ENCODE measurements at places on chromosomes 1 and 21.

- no peak for DNase-seq
Measured at GRCh38 chr1:94831641-94832040, 11.5 kb downstream of the SLC44A3 start.

DNA sequence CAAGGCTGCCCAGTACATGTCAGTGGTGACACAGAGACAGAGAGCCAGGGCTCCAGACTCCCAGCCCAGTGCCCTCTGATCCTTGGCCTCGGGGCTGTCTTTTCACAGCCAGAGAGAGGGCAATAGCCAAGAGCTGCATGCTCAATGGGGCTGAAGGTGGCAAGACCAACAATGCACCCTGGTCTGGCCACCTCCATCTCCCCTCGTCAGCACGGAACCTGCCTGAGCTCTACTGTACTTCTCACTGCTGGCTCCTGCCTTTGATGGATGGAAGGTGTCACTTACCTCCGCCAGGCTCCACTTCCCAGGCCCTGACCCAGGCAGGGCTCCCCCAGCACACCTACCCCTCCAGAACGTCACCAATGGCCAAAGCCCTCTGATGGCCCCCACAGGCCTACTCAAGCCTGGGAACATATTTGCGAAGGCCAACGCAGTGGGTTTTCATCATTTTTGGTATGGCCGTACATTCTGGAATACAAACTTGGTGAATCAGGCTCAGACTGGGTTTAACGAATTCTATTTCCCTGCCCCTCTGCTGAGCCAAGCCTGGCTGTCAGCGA lies 88.1 kb downstream of the DMRTB1 start:
- no peak for DNase-seq

DNA sequence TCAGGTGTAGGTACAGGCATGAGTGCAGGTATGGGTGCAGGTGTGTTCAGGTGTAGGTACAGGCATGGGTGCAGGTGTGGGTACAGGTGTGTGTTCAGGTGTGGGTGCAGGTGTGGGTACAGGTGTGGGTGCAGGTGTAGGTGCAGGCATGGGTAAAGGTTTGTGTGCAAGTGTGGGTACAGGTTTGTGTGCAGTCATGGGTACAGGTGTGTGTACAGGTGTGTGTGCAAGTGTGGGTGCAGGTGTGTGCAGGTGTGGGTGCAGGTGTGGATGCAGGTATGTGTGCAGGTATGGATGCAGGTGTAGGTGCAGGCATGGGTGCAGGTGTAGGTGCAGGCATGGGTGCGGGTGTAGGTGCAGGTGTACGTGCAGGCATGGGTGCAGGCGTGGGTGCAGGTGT lies 79.4 kb upstream of the ACTL8 start:
- DNase-seq = no peak

DNA sequence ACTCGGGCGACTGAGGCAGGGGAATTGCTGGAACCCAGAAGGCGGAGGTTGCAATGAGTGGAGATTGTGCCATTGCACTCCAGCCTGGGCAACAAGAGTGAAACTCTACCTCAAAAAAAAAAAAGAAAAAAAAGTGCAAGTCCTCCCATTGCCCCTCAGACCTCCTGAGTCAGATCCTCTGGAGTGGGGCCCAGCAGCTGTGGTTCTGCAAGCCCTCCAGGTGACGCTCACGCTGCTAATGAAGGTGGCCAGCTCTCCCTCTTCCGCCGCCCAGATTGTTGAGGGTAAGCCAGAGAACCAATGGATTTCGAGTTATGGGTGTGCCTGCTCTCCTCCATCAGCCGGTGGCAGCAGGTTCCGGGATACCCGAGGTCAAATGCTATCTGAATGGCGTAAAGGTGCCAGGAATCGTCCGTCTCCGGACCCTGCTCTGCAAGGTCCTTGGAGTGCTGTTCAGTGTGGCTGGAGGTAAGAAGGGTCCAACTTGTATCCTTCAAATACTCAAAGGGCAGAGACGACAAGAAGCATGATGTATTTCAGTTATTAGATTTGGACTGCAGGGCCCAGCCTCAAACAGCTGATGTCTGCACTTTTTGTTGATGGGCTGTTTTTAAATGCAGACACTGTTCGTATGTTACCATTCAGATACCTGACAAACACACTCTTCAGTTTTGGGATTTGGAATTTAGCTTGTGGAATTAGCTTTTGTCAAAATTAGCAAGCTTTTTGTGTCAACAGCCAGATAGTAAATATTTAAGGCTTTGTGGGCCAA lies 17.6 kb downstream of the CLCN6 start:
- no peak for DNase-seq

DNA sequence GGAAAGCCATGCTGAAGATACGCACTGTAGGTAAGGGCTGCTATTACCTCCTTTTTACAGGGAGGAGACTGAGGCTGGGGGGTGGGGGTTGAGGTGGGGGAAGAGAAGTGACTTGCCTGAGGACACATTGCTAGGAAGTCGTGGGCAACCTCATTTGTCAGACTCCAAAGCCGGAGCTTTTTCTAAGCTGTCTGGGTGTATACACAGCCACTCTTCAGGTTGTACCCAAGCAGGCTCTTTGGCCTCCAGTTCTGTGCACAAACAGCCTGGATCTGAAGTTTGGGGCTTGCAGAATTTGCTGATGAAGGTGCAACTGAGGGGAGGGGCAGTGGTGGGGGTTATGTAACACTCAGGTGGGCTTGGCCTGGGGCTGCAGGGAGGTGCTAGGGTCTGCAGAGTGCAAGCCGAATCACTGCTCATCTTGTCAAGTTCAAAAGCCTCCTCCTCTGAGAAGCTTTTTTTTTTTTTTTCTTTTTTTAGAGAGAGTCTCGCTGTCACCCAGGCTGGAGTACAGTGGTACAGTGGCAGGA lies 16.9 kb downstream of the TINAGL1 start:
- no peak for DNase-seq

- no peak for DNase-seq
Measured at GRCh38 chr21:34073749-34074282, 438 bp downstream of the MRPS6 start.

DNA sequence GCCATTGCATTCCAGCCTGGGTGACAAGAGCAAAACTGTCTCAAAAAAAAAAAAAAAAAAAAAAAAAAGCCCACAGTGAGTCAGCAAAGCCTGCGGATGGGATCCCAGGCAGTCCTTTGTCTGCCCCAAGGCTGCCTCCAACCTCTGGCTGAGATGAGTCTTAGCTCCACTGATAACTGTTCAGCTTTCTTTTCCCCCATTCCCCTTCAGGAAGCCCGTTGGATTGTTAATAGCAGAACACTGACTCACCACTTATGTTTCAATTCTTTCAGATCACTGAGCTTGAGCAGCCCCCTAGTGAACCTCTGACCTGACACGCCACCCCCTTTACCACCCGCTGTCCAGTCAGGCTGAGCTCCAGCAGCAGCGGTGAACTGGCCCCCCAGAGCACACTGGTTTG lies 57.5 kb downstream of the ERG start:
- DNase-seq = no peak

DNA sequence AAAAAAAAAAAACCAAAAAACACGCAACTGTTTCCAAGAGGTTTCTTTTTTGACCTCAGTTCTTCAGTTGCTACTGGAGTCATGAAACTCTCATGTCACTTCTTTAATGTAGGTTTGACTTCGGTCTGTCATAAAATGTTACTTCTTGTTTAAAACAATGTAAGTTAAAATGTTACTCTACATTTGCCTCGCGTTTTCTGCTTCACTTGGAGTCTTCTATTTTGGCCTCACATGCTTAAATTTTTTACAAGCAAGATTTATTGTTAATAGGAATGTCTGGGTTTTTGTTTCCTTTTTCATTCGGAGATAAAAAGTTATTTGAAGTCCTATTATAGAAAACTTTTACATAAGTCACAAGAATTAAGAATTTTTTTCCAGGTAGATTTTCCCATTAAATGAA lies 880.2 kb downstream of the LTN1 start:
- DNase-seq = no peak

- DNase-seq = no peak
Measured at GRCh38 chr1:235087906-235088305, 40.7 kb downstream of the TOMM20 start.

DNA sequence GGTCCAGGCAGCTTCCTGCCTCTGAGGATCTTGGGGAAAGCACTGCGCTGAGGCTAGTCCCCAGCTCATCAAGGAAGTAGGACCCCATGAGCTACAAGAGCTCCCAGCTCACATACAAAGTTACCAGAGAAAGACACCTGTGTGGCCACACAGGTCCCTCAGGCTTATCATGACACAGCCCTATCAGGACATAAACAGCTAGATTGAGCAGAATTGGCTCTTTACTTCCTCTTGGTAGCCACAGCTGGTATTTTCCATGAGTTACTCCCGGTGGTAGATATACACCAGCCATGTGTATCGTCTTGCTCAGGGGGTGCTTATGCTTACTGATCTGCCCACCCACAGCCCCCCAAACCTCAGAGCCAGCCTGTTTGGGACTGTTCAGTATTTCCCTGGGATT lies 1.2 kb downstream of the LENEP start:
- no peak for DNase-seq

DNA sequence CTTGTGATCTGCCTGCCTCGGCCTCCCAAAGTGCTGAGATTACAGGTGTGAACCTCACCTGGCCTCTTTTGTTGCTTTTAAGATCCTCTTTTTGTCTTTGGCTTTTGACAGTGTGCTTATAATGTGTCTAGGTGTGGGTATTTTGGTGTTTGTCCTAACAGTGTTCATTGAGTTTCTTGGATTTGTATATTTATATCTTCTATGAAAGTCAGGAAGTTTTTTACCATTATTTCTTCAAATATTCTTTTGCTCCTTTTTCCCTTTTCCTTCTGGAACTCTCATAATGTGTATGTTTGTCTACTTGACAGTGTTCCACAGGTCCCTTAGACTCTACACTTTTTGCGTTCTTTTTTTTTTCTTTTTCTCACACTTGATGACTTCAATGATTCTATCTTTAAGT lies 59.1 kb downstream of the URB2 start:
- DNase-seq = no peak

GRCh38 chr1:30969903-30970302 lies 61.3 kb upstream of the SDC3 start:
- no peak for DNase-seq

DNA sequence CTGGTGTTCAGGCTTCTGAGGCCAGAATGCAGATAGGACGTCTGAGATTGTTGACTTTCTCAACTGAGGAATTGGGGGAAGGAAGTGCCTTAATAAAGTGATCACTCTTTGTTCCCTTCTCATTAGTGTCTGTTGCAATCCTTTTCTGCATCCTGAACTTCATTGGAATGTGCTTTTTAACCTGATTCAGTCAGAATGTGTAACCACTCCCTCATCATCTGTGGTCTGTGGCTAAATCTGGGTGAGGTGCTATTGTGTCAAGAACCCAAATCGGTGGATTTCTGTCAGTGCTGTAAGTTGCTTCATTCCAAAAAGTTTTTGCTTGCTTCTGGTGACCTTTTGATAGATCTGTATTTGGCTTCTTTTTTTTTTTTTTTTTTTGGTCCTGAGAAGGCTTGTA lies 38.2 kb downstream of the ARID1A start:
- DNase-seq = no peak
